ENCODE measurements at places on chromosomes 11 and 22.

GRCh38 chr11:34626393-34626792, 5.5 kb downstream of the EHF start:
- DNase-seq, result no peak

- DNase-seq, result no peak
Observed at GRCh38 chr11:86803136-86804045, 3.0 kb downstream of the PRSS23 start.

DNA sequence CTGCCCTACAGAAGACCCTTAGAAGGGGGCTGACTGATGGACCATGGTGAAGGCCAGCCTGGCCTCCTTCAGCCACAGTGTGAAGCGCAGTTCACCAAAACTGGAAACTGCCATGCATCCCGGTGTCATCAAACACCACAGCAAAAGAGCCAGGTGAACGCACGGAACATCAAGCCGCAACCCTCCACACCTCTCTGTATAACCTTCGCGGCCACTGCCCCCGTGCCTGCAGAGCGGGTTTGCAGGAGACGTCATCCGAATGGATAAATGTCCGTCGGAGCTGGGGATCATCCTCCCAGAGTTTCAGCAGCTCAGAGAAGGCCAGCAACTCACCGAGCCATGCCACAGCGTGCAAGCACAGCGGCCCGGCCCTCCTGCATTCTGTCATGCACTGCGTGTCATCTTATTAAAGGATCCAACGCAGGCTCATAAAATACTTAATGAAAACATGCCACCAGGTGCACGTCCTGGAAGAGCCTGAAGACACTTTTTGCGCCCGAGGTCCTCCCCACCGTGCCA, 309.9 kb downstream of the BRD1 start:
- no peak for DNase-seq

DNA sequence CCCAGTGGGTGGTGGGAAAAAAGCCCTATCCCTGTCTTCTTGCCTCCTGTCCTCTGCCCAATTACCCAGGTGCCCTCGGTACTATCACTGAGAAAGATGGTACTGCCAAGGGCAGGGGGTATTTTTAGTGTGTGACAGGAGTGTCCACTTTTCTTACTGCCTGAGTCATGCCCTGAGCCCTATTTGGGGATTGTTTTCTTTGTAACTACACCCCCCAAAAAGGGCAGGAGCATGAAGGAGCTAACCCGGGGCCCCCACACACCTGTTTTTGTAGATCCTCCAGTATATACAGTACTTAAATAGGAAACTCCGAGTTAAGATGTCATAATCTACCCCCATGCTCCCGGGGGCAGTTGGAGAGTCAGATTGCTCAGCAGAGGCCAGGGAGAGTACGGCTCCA, 3.8 kb downstream of the SMTNL1 start:
- DNase-seq, result no peak

DNA sequence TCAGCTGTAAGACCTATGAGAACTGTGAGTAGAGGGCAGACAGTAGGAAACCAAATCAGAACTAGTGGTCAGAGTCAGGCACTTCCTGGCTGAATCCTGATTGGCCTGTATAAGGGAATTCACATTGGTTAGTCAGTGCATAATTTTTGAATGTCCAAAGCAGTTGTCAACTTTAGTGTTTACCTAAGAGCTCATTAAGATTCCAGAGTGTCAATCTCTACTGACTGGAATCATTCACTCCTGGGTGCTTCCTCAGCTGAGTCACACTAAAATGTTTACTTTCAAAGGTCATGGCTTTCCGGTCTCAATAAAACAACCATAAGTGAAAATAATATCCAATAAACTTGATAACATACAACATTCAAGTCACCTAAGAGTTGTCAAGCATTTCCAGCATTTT, 306.1 kb downstream of the C11orf87 start:
- no peak for DNase-seq

GRCh38 chr11:40290171-40290631, 1169.3 kb downstream of the LRRC4C start:
- DNase-seq, result no peak

GRCh38 chr11:63537293-63538101, 889 bp downstream of the PLAAT4 start:
- no peak for DNase-seq

GRCh38 chr11:39205236-39205995, 2254.0 kb downstream of the LRRC4C start:
- DNase-seq, result no peak

DNA sequence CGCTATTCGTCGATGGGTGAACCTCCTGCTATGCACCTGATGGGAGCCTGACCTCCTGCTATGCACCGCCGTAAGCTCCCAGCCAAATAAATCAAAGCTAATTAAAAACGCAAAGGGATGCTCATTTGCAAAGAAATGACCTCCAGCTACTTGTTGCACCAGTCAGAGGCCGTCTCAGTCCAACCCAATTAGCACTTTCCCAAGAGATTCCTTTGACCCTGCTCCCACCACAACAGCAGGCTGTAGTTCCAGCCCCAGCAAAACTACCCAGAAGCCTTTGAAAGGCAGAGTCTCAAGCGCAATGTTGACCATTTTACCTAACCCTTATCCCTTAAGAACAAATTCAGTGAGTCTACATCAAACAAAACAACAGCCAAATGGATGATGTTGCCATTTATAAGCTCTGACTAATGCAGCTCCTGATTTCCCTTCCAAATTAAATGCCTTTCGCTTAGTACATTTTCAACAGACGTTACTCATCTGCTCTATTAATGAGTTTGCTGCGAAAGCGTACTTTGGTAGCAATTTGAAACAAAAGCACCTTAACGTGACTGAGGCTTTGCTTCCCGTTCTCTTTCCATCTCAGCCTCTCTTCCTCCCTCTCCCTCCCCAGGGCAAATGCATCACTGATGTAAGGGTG, 17.2 kb upstream of the BSX start:
- DNase-seq, result no peak

GRCh38 chr11:120228794-120229384, 11.1 kb upstream of the POU2F3 start:
- no peak for DNase-seq

DNA sequence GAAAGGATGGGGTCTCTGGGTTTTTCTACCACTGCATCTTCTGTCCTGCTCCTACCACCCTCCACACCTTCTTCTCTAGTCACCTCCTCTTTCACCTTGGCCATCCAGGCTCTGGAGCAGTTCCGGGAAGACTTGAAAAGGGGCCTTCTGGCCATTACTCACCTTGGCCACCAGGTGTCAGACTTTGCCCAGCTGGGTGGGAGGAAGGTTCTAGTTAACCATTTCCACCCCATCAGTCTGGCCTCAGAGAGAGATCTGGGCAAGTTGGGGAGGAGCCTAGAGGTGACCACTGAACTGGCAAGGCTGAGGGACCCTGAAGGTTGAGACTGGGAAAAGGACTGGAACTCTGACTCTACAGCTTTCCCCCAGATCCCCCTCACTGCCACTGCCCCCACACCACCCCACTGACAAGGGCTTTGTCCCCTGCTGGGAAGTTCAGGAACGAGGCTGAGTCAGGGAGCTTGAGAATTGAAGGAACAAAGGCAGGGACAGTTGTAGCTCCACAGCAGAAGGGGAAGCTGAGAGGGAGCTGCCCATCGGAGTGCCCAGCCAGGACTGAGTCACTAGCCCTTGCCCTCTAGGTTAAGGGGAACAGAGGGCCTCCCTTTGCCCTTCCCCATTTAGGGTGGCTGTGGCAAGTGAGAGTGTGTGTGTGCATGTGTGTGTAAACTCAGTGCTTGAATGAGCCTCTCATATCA, 3.7 kb upstream of the POLD4 start:
- no peak for DNase-seq

DNA sequence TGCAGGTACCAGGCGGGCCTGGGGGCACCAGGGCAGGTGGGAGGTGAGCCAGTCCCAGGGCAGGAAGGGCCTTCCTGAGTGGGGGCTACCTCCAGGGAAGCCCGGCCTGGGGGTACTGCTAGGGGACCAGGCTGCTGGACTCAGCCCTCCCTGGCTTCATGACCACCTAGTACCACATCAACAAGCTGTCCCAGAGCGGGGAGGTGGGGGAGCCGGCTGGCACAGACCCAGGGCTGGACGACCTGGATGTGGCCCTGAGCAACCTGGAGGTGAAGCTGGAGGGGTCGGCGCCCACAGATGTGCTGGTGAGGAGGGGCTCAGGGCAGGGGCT, 6.7 kb downstream of the TRPT1 start:
- DNase-seq, result no peak

DNA sequence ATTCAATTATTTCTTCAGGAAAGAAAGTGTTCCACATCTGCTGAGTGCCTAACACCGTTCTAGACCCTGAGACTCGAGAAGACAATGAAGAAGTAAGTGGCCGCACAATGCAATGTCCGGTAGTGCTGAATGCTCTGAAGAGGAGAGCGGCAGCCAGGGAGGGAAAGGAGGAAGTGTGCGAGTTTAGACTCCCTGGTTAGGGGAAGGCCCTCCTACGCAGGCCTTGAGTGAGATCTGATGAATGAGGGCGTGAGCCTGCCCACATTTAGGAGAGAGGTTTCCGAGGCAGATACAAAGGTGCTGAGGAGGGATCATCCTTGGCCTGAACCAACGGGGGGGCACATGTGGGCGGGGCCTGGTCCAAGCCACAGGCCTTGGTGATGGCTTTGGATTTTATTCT, 558.6 kb downstream of the NTM start:
- DNase-seq, result no peak
